ENCODE measurements at places on chromosomes 1 and 21.

- DNase-seq: no peak
Measured at GRCh38 chr1:114499478-114499877, 11.5 kb downstream of the TRIM33 start.

DNA sequence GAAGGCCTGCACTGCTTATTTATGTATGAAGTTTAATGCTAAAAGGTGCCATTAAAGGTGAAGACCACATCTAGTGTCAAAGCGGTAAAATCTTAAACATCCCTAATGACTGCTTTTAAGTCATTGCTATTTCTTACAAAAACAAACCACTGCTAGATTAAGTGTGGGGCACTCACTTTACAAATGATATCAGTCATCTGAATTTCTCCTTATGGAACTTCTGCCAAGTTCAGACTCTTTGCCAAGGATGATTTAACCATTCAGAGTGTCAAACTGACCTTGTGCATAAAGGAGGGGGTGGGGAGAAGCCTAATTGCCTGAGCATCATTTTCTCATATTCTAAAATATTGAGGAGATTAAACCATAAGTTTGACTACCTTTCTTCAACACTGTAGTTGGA is 271.5 kb downstream of the TGFB2 start:
- DNase-seq: no peak

DNA sequence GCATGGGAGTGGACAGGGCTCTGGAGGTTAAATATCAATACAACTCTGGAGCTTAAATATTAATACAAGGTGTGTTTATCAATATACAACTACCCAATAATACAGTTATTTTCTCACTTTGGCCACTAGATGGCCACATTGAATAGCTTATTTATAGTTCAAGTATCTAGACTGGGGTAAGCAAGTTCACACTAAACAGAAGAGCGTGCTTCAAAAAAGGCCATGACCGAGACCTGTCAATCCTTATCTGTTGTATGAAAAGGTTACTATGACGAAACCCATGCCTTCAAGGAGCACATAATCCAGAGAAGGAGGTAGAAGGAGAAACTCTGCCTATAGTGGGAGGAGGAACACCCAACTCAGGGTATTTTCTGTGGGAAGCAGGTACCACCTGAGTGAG is 29.1 kb downstream of the CHML start:
- DNase-seq: no peak

DNA sequence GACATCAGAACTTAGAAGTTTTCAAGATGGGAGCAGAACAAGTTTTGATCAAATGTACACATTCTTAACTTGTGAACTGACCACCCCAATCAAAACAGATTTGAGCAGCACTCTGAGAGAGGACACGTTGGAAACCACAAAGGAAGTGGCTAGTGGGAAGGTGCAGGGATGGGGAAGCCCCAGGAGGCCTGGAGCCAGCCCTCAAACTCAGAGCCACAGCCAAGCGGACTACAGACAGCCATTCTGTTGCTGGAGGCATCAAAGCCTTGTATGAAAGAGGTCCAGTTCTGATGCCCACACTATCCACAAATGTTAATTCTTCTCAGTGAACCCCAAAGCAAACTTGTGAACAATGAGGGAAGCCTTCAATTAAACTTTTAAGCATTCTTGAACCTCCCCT is 143.6 kb upstream of the RAB4A start:
- no peak for DNase-seq

DNA sequence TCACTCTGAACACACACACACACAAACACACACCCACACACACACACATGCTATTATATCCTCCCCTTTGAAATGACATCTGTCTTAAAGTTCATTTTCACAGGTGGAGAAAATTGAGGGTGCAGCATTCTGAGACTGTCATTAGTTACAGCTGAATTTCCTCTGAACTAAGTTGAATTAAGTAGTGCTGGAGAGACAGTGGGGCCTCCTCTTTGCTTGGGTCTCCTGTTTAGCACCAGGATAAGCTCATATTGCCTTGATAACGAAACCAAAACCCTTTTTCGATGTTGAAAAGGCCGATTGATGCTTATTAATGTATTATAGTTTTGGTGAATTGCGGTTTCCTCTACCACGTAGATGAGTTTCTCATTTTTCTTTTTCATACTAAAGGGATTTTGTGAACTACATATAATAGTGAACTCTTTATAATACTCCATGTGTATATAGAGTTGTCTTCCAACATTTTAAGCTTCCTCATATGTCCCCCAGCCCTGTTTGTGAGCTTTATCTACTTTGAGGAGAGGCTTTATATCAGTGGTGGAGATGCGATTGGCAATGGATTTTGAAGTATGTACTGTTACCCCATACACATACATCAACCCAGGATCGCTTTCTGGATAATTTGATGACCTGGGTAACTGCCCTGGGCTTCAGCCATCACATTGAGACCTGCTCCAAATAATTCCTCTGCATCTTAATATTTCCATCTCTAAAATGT is 17.4 kb downstream of the DYNLT5 start:
- no peak for DNase-seq

DNA sequence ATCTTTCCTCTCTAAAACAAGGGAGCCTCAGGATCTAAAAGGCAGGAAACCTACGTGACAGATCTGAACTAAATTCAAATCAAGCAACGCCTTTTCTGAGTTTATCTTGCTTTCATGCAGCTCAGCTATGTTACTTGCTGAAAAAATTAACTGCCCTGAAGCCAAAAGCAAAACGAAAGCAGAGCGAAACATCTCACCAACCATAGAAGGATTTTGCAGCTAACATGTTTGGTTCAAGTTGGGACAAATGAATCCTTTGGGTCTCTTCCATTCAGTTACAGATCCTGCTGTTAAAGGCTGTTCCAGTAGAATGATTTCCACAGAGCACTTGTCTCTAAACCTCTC is 482 bp downstream of the SLC2A5 start:
- no peak for DNase-seq
